ENCODE measurements at places on chromosomes 4 and X.

DNA sequence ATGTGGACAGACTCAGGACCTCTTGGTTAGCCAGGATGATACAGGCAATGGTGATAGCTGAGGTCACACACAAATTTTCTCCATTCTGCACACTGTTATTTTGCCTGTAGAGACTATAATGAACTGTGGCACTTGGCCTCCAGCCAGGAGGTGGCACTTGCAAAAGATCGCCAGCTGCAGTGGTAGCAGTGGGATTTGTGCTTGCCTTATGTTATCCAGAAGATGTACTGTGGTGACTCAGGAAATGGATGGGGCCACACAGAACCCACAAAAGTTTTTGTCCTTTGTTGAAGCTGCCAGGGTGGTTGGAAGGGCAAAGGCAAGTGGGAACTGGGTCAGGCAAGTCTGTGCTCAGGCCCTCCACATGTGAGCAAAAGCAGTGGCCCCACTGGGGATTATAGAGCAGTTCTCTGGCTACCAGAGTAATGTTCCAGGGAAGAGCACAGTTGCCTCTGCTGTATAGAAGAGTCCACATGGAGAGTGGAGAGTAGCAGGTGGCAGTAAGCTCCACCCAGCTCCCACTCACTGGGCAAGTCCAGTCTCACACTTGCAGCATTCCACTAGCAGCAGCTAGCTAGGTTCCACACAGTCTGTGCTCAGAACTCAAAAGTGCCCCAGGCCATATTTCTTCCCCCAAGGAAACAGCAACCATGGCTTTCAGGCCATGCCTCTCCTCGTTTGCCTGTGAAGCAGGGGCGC, 5.9 kb upstream of the C4orf17 start:
- DNase-seq = no peak

GRCh38 chr4:153763404-153763803, 3.6 kb upstream of the RNF175 start:
- DNase-seq = no peak

GRCh38 chr4:40395166-40395900, 60.2 kb downstream of the CHRNA9 start:
- peak; percentile 4 for DNase-seq

GRCh38 chr4:111602848-111603247, 542.4 kb upstream of the FAM241A start:
- DNase-seq = no peak

DNA sequence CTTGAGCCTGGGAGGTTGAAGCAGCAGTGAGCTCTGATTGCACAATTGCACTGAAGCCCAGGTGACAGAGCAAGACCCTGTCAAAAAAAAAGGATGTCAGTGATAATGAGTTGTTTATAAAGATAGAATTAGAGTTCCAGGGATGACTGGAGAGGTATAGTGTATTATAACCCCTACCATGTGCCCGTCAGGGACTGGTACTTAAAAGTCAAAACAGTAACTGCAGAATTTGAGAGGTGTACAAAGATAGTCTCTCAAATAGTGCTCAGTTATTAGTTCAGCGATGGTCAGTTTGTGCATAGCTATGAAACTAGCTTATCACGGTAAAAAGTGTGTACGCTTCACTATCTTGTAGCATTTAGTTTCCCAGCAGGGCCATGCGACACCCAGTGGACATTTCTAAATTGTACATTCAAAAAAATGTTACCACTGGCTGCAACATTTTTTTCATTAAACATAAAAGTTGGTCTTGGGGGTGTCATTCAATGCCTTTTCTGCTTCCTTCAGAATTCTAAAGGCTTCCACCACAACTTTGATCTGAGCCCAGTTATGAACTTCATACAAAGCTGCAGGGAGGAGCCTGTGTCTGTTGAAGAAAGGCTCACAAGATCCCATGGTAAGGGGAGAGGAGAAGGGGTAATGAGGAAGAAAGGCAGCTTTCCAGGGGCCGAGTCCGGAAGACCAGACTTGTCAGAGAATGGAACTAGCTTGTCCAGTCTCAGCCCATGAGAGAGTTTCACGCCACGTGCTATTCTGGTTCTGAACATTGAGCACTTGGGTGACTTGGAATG, 9.2 kb upstream of the GYG2 start:
- DNase-seq = no peak

DNA sequence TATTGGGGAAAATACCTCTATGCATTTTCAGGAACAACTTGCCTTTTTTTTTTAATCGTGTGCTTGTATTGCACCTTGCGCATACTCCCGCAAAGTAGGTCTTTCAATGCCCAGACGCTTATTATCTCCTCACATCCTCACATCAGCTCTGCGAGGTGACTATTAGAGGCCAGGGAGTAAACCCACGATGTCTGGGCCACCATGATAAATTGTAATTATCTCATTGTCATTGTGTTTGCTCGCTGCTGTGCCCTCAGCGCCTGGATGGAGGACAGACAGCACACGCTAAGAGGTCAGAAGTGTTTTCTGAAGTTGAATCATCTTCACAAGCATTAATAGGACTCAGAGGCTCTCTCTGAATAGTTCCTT, 1.0 kb upstream of the RELL1 start:
- DNase-seq = no peak

GRCh38 chr4:15883610-15884243, 54.8 kb downstream of the FGFBP1 start:
- DNase-seq = no peak

- no peak for DNase-seq
Observed at GRCh38 chrX:7720519-7720918, 122.5 kb upstream of the VCX start.

GRCh38 chrX:20664774-20665173, 398.1 kb upstream of the RPS6KA3 start:
- peak; percentile 3 for DNase-seq

GRCh38 chr4:127410201-127410600, 222.6 kb upstream of the INTU start:
- no peak for DNase-seq

DNA sequence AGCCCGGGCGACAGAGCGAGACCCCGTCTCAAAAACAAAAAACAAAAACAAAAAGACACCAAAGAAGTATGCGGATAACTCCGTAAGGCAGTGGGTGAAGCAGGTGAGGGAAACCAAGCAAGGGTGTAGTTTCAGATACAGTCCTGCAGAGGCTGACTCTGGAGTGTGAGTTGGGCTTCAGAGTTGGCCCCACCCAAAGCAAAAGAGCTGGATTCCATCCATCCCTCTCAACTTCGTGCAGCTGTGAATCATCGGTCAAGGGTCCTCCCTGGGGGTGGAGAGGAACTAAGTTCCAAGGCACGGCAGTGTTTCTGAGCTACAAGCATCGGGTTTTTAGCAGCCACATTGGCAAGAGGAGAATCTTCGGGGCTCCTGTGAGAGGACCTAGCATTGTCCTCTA, 43.9 kb upstream of the FAM9A start:
- no peak for DNase-seq

DNA sequence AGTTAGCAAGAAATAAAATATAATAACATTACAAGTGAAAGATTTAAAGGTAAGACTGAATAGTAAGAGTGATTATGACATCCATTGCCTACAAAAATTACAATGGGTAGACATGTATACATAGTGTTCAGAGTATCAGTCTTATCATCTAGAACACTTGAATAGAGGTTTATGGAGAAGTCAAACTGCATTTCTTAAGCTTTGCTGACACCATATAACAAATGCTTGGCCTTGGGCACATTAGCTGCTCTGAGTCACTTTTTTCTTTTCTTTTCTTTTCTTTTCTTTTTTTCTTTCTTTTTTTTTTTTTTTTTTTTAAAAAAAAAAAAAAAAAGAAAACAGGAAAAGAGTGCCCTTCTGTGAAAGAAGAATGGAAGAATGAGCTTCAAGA, 220.0 kb downstream of the SPCS3 start:
- no peak for DNase-seq

DNA sequence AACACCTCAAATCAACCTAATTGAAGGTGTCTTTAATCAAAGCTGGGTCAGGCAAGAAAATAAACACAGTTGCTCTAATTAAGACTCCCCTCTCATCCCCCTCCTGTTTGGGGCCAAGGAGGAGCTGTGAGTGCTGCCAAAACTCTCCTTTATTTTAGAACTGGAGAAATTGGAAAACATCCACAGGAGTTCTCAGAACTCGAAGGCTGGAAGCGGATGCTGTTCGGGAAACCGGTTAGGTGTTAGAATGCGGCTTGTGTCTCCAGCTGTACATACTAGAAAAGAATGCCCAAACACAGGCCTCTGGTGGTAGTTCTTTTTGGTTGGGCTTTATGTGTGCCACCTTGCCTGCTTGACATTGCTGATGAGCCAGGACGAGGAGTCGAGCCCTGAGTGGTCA, 118.2 kb downstream of the GPR143 start:
- no peak for DNase-seq

GRCh38 chr4:97952763-97953162, 190.5 kb downstream of the STPG2 start:
- no peak for DNase-seq

GRCh38 chr4:58090539-58090938, 980.4 kb upstream of the IGFBP7 start:
- DNase-seq = no peak

- no peak for DNase-seq
Observed at GRCh38 chr4:25713812-25714211, 58.2 kb downstream of the SLC34A2 start.

GRCh38 chr4:5942947-5943346, 50.1 kb upstream of the CRMP1 start:
- no peak for DNase-seq

- no peak for DNase-seq
Observed at GRCh38 chr4:4321951-4322688, 32.1 kb downstream of the ZBTB49 start.

GRCh38 chr4:169854090-169854489, 96.3 kb upstream of the HPF1 start:
- no peak for DNase-seq

GRCh38 chr4:152451496-152451895, 84.4 kb downstream of the FBXW7 start:
- no peak for DNase-seq

DNA sequence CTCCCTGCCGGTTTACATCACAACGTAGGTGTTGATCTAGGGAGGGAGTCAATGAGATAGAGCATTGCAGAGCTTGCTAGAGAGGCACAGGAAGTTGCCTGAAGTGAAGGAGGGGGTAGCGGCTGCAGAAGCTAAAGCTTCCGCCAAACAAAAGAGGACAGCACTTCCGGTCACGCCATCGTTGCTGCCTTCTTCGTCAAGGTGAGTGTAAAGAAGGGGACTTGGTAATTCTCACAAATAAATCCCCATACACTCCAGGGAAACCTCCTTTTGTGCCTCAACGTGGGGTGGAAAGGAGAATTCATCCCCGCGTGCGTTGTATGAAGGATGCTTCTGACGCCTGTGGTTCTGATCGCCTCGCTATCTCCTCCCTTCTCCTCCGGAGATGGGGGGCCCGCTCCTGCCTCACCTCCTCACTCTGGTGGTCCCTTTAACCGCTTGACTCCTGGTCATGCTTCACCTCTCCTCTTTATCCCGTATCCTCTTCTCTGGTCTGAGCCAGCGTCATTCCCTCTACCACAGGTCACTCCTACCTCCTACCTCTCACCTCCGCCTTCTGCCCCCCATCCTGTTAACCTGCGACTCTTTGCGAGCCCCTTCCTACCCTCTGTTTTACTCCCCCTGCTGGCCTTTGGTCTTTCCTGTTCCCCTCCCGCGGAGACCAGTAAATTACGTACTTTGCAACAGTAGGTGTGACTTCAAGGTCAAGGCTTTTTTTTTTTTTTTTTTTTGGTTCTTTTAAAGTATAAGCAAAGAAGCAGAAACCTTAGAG, 59.9 kb downstream of the GSPT2 start:
- DNase-seq = peak; percentile 71

- no peak for DNase-seq
Observed at GRCh38 chr4:26542991-26543390, 40.9 kb upstream of the TBC1D19 start.

- DNase-seq = no peak
Observed at GRCh38 chr4:150584111-150584915, 2.4 kb downstream of the MAB21L2 start.

All from NCI-H1092 (cell line).